Gastroesophageal sphincter (tissue), 4 donors: ENCODE measurements at places on chromosomes 4 and X. TPM values are rescaled to one million over a fixed set of nuclear protein-coding genes. Genes with fewer than 3 reads are reported as not detected.

DNA sequence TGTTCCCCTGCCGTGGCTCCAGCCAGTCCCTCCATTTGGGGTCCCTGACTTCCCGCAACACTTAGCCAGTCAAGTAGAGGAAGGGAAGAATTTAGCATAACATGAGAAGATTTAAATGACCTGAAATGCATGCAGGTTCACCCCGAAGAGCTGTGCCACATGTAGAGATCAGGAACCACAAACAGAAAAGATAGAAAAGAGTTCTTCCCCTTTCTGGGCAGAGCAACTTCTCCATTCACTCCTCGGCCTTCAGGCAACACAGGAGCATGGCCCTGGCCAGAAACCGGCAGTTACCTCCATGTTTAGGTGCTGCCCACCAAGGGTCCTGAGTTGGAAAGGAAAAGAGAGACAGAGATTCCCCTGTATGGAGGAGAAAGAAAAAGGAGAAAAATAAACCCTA is 5.2 kb downstream of the NLRP2B start:
- no peak for ATAC-seq

- ATAC-seq, result peak; percentile 59
Measured at GRCh38 chrX:17377091-17377717, 2.2 kb downstream of the NHS start.

DNA sequence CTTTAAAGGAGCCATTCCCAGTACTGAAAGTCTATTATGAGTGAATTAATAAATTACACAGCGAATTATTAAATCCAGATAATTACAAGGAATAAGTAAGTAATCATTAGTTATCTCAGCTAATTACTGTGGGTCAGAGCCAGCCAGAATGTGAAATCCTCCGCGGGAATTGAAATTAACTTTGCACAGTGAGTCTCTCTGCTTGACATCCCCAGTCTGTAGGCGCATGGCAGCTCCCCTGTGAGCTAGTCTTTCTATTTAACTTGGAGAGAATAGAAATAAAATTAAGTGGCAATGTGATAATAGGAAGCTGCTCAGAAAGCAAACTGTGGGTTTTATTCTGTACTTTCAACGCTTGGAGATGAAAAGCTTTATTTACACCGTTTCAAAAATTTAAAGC is 7.2 kb downstream of the POU4F2 start:
- ATAC-seq, result no peak

- no peak for ATAC-seq
Measured at GRCh38 chr4:173130687-173131086, 37.9 kb upstream of the GALNT7 start.

- ATAC-seq, result no peak
Measured at GRCh38 chrX:105461016-105461415, 240.5 kb upstream of the TEX13A start.

Gene PKD2
- total RNA-seq, result 84.5 TPM

DNA sequence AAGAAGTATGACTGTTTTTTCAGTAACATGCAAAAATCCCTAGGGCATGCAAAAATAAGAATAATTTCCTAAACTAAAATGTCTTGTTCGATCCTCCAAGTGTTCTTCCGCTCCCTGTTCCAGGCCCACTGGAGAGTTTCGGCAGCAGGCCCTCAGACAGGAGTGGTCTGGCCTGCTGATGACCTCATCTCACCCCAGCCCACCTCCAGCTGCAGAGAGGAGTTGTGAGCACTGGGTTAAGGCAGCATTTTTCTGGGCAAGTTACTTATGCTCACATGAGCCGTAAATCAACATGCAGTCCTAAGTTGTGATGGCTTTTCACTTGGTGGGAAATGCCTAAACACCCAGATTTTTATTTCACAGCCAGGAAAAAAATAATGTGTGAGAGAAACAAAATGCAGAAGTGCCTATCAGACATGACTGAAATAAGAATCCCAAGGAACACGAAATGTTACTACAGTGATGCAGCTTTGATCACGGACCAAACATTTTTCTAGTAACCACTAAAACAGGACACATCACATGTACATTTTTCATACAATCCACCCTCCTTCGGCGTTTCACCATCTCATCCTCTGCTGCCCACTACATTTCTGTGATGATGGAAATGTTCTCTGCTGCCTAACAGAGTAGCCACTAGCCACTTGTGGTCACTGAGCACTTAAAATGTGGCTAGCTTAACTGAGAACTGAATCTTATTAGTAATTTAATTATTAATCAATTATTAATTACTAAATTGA is 153.3 kb upstream of the TBL1X start:
- no peak for ATAC-seq

- ATAC-seq, result peak; percentile 44
Measured at GRCh38 chrX:38805432-38806389, 4.5 kb downstream of the MID1IP1 start.

Gene ESX1
- not detected for total RNA-seq

Gene TXK
- 0.32 TPM for total RNA-seq

Gene CHRDL1
- total RNA-seq, result 320 TPM

Gene TCP11X1
- total RNA-seq, result not detected

Gene KANTR
- 13.3 TPM for total RNA-seq

Gene IL15
- 1.6 TPM for total RNA-seq

DNA sequence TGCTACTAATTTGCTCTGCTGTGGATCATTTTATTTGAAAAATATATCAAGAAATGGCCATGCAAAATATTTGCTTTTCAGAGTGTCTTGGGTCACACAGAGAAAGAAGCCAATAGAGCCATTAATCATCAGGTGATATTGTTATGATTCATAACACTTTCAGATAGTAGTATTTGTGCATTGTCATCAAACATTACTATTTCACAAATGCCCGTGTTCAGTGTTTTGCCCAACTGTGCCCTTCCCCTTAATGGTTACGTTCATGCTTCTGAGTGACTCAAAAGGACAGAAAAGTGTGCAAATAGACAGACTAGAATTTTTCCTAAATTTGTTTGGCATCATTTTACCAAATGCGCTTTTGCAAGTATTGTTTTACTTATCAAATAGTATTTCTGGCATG is 46.5 kb downstream of the PHOX2B start:
- ATAC-seq, result no peak

DNA sequence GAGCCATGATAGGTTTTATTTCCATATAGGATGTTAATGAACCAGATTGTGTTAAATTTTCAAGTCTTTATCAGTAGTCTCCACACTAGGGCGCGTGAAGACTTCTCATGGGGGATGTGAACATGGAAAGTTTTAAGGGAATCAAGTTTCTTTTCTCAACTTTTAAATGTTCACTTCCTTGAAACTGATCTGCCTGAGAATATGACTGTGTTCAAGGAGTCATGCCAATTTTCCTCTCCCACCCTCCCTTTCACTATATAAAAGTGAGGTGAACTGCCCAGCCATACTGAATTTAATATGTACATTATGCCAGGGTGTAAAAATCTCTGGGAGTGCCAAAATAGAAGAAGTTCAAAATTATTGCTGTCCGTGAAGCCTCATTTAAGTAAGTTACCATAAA is 30.4 kb upstream of the HPGDS start:
- no peak for ATAC-seq

DNA sequence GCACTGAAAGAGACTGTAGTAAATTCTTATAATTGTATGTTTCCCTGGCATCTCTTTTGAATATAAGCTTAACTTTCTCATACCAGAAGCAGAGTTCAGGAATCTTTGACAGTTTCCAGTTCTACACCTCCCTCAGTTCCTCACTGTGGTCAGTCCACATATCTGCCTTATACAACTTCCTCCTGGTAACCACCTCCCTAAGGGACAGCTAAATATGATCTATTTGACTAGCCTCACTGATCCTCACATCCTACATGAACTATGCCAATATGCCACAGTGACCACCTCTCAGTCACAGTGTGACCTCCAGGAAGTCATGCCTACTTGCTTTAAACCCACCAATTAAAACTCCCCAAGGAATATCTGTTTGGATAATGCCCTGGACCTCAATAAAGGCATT is 51.6 kb upstream of the HDAC8 start:
- no peak for ATAC-seq

- no peak for ATAC-seq
Measured at GRCh38 chr4:44100456-44100855, 348.2 kb downstream of the KCTD8 start.

DNA sequence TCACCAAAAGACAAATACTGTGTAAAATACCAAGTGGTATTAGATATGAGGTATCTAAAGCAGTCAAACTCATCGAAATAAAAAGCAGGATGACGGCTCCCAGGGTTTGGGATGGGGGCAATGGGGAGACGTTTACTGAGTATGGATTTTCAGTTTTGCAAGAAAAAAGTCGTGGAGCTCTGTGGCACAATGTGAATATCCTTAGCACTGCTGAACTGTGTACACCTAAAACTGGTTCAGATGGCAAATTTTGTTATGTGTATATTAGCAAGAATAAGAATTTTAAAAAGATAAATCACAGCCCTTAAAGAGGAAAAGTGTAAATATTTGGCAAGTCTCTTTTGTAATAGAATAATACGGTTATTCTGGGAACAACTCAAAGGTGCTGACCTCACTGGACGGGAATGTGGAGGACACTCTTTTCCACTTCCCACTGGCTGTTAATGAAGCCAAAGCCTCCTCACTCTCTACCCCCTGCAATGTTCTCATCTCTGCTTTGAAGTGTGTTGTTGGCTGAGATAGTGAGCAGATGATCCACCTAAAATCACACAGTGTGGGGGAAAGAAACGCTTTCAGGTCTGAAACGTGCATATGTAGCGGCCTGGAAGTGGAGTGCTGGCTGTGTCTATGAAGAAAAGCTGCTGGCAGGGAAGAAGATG is 49.2 kb downstream of the SEL1L3 start:
- ATAC-seq, result peak; percentile 75

- no peak for ATAC-seq
Measured at GRCh38 chrX:21524008-21524407, 134.1 kb downstream of the KLHL34 start.

Gene P2RY10
- total RNA-seq, result not detected
